Posterior cingulate gyrus (tissue), 11 donors: ENCODE measurements at places on chromosomes 4 and X.

DNA sequence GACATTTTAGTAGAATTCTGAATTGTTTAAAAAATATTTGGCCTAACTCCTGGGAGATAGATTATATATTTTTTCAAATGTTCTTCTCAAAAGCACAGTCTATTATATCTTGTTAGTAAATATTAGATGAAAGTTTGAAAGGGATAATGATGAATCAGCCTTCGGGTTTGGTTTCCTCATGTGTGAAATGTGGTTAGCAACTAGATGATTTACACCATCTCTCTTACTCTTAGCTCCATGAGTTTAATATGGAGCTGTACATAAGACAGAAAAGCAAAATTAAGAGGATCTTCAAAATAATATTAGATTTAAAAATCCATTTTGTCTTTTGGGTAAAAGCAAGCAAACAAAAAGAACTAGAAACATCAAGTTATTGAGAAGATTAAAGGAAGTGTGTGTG lies 120.8 kb upstream of the SFRP2 start:
- no peak for DNase-seq

DNA sequence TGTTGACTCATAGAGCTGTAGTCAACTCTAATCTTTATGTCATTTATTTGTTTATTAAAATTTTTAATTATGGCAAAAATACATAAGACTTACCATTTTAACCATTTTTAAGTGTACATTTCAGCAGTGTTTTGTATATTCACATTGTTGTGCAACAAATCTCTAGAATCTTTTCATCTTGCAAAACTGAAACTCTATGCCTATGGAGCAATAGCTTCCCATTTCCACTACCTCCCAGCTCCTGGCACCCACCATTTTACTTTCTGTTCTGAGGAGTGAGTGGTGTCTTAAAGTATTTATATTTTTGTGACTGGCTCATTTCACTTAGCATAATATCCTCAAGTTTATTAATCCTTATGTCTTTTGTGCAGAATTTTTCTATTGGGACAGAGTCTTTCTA lies 181.0 kb downstream of the GPAT3 start:
- no peak for DNase-seq

GRCh38 chr4:48141048-48141447 lies 7.0 kb upstream of the TXK start:
- no peak for DNase-seq

DNA sequence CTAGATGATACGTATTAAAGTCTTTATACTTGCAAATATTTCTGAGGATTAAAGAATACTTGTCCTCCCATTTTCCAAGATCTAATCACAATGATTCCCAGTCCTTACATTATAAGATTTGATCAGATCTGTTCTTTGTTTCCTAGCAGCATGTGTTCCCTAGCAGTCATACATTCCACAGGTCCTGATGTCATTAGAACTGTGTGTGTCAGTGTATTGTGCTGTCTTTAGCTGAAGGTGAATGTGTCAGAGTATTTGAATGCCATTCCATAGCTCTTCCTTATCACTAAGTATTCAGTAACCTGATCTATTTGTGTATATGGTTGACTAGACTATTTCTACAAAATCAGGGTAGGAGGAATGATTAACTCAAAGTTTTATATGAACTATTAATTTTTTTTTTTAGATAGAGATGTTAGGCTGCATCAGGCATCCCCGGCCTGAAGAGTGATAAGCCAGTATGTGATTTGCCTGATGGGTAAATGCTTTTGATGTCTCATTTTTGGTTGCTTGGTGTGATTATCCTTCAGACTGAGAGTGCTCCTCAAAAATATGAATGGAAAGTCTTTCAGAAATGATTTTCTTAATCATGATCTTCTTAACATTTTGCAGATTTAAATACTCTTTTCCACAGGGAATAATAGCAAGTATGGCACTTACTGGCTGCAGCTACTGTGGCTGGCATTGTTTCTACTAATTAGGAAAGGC lies 4.4 kb downstream of the ADGRL3 start:
- DNase-seq, result no peak

DNA sequence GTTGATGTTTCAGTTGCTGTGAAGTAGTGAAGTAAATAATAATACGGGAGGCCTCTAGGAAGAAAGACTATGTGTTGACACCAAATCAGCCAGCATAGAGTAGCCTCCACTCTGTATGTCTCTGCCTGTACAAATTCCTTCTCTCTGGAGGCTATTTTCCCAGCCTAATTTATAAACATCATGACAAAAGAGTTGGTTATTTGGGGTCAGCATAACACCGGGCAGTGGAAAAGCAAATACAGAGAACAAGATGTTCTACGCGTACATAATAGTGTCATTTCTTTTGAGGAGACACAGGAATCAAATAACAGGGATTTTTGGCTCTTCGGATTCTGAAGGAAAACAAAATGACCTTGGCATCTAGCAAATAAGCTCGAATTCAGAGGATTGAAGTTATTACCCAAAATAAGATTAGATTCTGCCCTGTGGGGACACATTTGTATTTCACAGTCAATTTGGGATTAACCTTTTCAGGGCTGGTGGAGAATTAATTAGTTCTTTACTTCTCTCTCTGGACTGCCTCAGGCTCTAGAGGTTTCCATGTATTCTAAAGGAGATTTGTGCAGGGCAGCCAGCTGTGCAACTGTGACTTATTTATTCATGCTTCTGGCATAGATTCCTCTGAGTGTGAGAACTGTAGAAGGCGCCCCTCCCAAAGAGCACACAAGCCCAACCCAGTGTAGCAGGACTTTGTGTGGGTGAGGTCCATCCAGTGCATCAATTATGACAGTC lies 14.1 kb upstream of the SYTL4 start:
- DNase-seq, result no peak

GRCh38 chr4:87377816-87378215 lies 13.2 kb downstream of the HSD17B11 start:
- no peak for DNase-seq

DNA sequence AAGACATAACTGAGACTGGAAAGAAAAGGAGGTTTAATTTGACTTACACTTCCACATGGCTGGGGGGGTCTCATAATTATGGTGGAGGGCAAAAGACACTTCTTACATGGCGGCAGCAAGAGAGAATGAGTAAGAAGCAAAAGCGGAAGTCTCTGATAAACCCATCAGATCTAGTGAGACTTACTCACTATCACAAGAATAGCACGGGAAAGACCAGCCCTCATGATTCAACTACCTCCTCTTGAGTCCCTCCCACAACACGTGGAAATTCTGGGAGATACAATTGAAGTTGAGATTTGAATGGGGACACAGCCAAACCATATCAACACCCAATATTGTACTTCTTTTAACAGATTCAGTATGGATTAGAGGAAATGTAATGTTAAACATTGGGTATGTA lies 646.6 kb downstream of the ANKRD50 start:
- no peak for DNase-seq

DNA sequence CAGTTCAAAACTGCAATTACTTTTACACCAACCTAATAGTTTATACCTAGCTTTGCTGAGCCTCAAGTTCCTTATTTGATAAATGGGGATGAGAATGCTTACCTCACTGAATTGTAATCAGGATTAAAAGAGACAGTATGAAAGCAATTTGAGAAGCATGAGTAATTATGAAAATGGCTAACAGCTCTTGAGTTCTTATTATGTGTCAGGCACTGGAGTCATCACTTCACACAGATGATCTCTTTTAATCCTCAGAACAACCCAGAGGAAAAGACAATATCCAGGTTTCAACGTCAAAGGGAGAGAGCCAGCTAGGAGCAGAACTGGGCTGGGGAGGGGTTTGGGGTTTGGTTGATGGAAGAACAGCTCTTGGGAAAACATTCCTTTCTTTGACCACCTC lies 221.0 kb upstream of the NWD2 start:
- no peak for DNase-seq

DNA sequence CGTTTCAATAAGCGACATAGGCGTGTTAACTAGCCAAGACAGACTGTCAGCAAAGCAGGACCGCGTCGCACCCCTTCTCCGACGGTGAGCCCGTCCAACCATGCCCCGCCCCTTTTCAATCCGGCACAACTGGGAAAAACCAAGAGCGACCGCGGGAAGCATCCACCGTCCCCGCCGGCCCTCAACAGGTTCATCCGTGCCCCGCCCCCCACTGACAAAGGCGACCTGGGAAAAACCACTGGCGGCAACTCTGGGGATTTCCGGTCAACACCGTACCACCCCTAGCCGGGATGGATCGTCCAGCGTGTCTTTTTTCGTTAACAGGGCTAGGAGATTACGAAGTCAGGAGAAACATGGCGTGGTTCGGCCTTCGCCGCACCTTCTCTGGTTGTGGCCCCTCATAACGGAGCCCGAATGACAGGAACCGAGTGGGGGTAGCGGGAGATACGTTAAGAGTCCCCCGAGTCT lies 377 bp downstream of the TIMM17B start:
- peak; percentile 77 for DNase-seq

GRCh38 chr4:141511055-141511454 lies 125.3 kb upstream of the IL15 start:
- DNase-seq, result no peak

- DNase-seq, result no peak
Observed at GRCh38 chr4:88159229-88159725, 838 bp upstream of the ABCG2 start.

DNA sequence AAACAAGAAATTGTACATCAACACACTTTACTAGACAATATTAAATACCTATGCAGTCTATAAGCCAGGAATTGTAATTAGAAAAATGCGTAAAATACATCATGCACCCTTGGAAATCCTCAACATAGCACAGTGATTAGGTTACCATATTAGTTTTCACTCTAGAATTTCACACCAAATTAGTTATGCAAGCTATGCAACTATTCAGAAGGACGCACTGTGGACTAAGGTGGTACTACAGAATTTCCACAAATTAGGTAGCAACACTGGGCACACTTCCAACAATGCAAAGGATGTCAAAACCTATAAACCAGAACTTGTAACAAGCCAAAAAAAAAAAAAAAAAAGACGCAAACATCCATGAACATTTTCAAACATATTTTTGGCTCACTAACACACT lies 71.1 kb upstream of the ZCCHC13 start:
- no peak for DNase-seq

GRCh38 chr4:173866322-173867026 lies 336.4 kb upstream of the HAND2 start:
- no peak for DNase-seq

DNA sequence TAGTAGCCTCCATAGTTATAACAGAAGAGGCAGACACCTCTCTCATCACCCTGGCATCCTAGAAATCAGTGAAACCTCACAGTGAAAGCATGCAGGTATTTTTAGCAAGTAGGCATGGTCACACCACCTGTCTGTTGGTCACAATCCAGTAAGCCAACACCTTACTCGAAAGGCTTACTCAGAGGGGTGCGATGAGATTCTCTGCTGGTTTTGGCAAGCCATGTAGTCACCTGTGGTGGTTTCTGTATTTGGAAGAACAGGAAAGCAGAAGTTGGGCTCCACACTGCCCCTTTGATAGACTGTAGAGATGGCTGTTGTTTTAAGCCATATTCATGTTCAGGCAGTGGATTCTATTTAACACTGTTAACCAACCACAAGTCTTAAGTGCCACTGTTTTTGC lies 134.7 kb downstream of the DCLK2 start:
- DNase-seq, result no peak

- no peak for DNase-seq
Observed at GRCh38 chr4:184446132-184446658, 28.2 kb downstream of the IRF2 start.

DNA sequence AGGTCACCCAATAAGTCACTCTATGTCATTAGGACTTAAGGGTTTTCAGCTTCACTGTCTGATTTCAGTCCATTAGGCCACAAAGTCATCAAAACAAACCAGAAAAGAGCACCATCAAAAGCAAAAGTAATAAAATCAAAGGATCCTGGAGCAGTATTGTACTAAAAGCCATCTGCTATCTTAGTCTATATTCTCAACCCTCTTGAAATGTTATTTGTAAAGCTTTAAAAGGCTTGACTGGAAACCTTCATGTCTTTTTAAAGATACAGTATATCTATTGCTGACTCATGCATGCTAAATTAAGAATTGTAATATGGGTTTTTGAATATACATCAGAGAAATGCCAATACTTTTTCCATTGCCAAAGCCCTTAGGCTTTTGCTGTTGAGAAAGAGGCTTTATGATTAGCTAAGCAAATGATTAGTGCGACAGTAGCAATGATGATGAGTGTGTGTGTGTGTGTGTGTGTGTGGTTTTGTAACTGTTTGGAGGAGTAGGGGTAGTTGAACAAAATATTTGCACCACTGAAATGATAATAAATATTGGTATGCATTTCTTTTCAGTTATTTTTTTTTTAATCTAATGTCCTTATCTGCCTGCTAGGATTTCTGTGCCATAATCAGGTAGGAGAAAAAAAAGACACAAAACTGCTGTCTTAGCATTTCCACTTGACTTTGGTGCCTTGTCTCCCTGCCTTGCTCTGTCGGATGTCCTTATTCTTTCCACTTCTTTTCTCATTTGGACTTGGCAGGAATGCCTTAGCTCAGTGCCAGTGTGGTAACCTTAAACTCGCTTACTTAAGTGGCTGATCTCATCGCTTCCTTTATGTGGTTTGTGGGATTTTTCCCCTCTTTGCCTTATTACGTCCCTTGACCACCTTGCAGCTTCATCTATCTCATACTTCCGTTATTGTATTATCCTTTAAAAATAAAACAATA lies 119.7 kb downstream of the PCDH7 start:
- DNase-seq, result no peak

GRCh38 chr4:185202984-185203485 lies 765 bp downstream of the CFAP97 start:
- no peak for DNase-seq

DNA sequence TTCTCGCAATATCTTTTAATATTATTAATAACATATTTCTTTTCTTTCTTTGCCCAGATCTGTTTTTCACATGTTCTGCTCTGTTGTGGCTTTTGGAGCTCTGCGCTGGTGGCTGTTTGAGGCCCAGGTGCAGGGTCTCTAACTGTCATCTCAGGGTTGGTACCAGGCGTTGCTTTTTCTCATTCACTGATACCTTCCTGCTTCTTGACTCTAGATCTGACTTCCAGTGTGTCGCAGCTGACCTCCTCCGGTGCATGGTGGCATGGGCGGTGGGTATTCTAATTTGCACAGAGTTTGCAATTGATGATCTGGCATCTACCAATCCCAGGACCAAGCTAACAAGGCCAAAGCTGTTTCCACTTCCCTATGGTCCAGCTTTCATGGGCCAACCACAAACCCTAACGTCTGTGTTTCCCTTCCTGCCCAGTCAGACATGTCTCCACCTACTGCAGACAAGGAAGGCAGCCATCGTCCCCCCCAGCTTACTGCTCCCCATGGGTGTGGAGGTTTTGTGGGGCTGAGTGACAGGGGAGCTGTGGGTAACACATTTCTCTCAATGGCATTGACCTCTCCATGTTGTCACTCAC lies 25.2 kb downstream of the LETM1 start:
- DNase-seq, result no peak

- DNase-seq, result peak; percentile 85
Observed at GRCh38 chr4:52588097-52588496, 71.0 kb downstream of the USP46 start.
